ENCODE measurements at places on chromosomes 1 and 21.

DNA sequence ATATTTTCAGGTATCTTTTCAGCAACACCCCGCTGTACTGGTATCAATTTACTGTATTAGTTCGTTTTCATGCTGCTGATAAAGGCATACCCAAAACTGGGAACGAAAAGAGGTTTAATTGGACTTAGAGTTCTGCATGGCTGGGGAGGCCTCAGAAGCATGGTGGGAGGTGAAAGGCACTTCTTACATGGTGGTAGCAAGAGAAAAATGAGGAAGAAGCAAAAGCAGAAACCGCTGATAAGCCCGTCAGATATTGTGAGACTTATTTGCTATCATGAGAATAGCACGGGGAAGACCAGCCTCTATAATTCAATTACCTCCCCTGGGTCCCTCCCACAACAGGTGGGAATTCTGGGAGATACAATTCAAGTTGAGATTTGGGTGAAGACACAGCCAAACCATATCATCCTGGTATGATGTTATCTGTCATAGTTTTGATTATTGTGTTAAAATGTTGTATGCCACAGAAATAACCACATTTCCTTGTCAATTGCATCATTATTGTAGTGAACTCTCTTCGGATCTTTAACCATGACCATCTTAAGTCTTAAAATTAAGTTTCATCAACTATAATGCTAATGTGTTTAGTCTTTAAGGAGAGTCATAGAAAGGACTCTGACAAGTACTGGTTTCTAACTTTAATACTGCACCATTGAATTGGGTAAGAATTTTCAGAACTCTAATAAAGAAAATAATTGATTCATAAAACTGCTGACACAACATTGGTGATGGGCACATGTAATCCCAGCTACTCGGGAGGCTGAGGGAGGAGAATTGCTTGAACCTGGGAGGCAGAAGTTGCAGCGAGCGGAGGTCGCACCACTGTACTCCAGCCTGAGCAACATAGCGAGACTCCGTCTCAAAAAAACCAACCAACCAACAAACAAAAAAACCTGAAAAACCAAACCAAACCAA is 58.2 kb downstream of the TBX19 start:
- DNase-seq = no peak

GRCh38 chr21:18603261-18603660 is 199.7 kb upstream of the TMPRSS15 start:
- no peak for DNase-seq

- DNase-seq = peak; percentile 83
Observed at GRCh38 chr1:172452536-172453152, 8.8 kb upstream of the PIGC start.

- DNase-seq = peak; percentile 44
Observed at GRCh38 chr21:44299458-44300261, at the start of gene PFKL. PFKL (plus strand) TSS chr21:44300053; CDS start chr21:44300106, 53 bp downstream.

Measured in LHCN-M2 (cell line).